Glutamatergic neuron (in vitro differentiated cells): ENCODE measurements at places on chromosomes 16 and 17. TPM values are rescaled to one million over a fixed set of nuclear protein-coding genes. Genes with fewer than 3 reads are reported as not detected.

DNA sequence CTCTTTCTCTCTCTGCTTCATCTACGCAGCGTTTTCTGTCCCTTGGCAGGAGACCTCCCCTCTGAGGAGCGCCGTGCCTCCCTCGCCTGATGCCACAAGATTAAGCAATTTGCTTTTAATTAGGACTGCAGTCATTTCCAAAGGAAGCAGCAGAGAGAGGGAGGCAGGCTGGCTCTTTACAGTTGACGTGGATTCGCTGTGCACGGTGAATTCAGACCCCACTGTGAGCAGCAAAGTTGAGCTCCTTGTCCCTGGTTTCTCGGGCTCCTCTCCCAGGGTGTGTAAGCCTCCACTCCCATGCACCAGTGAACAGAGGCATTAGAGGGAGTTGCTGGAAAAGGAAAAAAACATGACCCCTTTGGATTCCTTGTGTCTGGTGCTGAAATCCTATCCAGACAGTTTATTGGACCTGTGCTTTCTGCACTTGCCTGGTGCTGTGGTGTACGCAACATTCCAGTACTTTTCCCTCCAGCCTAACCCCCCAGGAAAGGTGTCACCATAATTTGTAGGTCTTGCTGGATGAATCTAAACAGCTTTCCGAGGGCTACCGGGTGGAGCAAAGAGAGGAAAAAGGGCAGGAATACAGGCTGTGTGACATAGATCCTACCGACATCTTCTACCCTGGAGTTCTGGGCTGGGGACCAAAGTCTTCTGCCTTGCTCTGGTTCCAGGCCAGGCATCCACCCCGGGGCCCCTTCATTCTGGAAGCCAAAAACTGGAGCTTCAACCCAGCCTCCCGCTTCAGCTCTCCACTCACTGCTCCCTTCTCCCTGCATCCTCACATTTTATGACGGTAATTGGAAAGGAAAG lies 171.0 kb downstream of the MAF start:
- DNase-seq: no peak

- DNase-seq: no peak
These were observed 160.6 kb downstream of the MAF start for GRCh38 chr16:79439901-79440300.

- no peak for DNase-seq
These were observed 7.7 kb downstream of the PRR15L start for GRCh38 chr17:47949946-47950345.

DNA sequence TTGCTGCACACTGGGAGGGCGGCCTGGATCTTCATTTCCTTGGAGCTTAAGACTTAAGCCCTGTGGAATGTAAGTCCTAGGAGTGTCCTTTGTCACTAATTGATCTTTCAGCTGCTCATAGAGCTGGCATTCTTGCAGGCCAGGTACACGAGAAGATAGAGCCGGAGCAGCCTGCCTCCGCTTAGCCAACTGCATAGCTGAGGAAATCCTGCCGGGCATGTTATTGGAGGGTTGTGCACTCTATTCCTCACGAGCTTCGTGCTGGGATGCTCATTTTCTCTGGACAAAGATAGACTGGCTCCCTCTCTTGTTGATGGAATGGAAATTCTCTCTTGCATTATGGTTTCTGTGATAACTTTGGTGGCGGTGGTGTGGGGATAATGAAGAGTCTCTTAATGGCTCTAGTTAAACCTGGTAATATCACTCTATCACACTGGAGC lies 76.9 kb downstream of the RPA1 start:
- no peak for DNase-seq

DNA sequence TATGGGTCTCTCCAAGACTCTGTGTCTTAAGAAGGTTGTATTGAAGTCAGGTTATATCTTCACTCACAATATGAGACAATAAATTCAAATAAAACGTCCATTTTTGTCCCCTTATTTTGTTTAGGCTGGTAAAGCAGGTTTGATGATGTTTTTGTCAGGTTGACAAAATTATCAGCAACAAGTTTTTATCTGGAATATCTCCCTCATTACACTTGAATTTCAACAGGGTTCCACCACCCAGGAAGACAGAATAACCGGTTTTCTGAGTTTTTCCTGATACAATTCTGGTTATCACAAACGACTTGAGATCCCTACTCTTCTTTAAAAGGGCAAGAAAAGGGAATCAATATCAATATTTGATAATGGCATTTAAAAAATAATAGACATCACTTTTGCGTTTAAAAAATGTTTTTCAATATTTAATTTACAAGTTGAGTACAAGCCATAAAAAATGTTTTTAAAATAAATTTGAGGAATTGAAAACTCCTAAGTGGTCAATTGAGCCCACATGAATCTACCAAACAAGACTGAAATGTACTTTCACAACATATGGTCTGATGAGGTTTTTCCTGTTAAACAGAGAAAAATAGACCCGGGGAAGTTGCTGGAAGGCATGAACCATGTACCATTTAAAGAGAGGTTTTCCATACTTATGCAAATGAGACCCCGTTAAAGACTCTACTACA lies 1.4 kb upstream of the ATP6V0A1 start:
- DNase-seq: no peak

DNA sequence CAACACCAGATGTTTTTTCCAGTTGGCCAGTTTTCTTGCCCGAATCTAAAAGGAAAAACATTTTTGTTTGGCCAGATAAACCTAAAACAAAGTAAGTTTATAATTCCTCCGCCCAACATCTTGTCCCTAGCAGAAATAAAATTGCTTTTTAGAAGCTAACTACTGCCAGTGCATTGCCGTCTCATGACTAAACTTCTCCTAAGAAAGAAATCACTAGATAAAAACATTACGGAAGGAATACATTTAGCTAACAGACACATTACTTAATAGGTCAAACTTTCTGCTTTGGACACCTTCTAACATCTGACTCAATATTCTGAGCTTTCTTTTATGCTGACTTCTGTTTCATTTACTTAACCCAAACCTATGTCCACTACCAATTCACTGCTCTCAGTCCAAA lies 36.2 kb downstream of the FBXL20 start:
- no peak for DNase-seq

The ZNF597 gene
- total RNA-seq: 1.9 TPM
